Stimulated activated CD4-positive, alpha-beta T cell treated with anti-CD3 and anti-CD28 coated beads, Interleukin-12 subunit alpha, Interleukin-12 subunit beta, amount 100 ng/mL, for 4 hours (primary cell): ENCODE measurements at places on chromosomes 3 and 15.

GRCh38 chr3:59753808-59754450 is 704.1 kb upstream of the CFAP20DC start:
- DNase-seq = no peak

- no peak for DNase-seq
These were observed 11.0 kb upstream of the ARL14 start for GRCh38 chr3:160665784-160666526.

DNA sequence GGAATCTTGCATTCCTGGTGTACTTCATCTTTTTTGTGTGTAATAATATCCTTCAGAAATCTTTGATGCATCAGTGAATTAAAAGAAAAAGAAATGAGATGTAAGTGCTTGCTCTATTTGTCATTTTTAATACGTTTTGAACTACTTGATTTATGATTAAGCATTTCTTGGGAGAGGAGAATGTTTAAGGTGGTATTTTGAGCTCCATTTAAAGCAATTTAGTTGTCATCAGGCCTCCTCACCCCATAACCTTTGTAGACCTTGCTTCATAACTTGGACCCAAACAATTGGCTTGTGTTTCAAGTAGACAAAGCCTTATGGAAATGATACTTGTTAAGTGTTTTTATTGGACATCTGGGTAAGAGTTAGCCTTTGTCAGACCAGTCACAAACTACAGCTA is 87.1 kb upstream of the VEPH1 start:
- DNase-seq = no peak

GRCh38 chr3:185152410-185153170 is at the start of gene C3orf70:
Gene C3orf70 (minus strand): TSS chr3:185153060. CDS start chr3:185152823, 237 bp downstream.
- DNase-seq = peak; percentile 11

- no peak for DNase-seq
These were observed 30.2 kb downstream of the CPNE4 start for GRCh38 chr3:132004571-132004970.

- DNase-seq = no peak
These were observed 50.3 kb upstream of the ATG7 start for GRCh38 chr3:11221818-11222415.

DNA sequence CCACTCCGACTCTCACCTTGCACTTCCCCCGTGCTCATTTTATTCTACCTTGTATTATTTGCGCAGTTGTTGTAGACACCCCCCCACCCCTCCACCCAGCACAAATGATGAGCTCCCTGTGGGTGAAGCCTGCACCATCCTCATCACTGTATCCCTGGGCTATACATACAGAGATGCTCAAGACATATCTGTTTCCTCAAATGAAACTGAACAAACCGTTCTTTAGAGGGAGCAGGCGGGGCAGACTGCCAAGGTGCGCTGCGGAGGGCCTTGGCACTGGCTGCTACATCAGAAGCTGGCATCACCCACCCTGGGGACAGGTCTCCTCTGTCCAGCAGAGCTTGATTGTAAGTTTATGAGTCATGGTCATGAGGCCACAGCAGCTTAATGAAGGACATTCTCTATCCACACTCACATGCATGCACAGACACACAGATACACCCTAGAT is 29.0 kb downstream of the ADCY5 start:
- no peak for DNase-seq

- no peak for DNase-seq
These were observed 25.2 kb downstream of the OXNAD1 start for GRCh38 chr3:16290007-16290826.

- DNase-seq = no peak
These were observed 24.5 kb upstream of the MFSD1 start for GRCh38 chr3:158777161-158777873.

GRCh38 chr3:164539215-164539614 is 539.1 kb downstream of the SI start:
- DNase-seq = no peak

DNA sequence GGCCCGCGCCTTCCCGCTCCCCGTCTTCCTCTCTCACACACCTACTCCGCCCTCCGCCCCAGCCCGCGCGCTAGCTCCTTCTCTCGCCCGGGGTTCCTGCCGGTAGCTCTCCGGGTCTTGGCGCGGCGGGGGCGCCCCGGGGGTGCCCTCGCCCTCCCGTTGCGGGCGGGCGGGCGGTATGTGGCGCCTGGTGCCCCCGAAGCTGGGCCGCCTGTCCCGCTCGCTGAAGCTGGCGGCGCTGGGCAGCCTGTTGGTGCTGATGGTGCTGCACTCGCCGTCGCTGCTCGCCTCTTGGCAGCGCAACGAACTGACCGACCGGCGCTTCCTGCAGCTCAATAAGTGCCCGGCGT is 507 bp downstream of the DIPK2A start:
- DNase-seq = no peak

DNA sequence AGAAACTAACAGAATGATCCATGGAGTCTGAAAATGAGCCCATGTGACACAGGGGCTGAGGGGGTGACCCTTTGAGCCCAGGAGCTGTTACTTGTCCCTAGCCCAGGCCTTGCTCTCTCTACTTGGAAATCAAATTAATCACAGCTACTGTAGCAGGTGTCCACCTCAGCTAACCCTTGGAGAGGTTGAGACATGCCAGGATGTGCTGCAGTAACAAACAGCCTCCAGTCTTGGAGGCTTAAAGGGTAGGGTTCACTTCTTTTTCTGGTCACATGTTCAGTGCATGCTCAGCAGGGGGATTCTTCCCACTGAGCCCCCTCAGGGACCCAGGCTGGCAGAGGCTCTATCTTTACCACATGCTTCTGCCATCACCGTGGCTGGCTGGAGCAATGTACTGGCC is 21.4 kb downstream of the TPRA1 start:
- no peak for DNase-seq

DNA sequence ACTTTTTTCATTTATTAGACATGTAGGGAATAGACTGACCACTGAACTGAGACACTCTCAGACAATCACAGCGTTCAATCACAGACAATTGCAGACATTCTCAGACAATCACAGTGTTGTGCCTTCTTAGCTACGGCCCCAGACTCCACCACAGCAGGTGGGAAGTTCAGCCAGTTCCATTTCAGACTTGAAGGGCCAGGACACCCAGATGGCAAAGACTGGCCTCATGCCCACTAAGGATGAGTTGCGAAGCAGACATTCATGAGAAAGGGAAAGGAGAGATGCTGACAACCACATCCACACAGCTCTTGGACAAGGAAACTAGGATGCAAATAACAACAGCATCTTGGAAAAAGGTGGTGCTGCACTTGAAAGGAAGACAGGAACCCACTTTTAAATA is 21.9 kb upstream of the ALDH1L1 start:
- DNase-seq = no peak

DNA sequence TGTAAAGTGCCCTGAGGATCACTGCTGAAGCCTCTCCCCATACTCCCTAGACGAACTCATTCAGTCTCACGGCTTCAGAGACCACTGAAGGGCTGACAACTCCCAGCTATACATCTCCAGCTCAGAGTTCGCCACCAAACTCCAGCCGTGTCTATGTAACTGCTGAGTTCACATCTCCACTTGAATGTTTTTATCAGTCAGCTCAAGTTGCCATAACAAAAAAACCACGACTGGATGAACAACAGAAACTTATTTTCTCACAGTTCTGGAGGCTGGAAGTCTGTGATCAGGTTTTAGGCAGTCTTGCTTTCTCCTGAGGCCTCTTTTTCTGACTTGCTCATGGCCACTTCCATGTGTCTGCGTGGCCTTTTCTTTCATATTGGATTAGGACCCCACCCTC is 223.0 kb upstream of the LRRFIP2 start:
- no peak for DNase-seq

DNA sequence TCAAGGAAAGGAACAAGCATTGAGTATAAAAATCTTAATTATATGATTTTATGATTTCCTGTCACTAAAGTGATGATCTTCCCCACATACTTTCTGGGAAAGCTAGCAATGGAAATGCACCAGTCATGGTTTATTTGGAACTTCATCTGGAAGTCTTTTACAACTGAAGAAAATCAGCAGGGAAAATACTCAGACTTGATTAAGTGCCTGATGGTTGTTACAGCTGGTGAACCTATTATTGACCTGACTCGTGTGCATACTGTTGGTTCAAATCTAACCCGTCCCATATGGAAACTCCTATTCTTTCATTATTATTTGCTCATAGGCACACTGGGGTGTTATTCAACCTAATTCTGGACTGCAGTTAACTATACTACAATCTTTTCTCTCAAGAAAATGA is 701.8 kb upstream of the CCDC54 start:
- DNase-seq = no peak

- no peak for DNase-seq
These were observed 137.2 kb downstream of the PPM1L start for GRCh38 chr3:160893207-160893606.

- DNase-seq = no peak
These were observed 65.1 kb downstream of the LDHAL6B start for GRCh38 chr15:59271595-59272201.

DNA sequence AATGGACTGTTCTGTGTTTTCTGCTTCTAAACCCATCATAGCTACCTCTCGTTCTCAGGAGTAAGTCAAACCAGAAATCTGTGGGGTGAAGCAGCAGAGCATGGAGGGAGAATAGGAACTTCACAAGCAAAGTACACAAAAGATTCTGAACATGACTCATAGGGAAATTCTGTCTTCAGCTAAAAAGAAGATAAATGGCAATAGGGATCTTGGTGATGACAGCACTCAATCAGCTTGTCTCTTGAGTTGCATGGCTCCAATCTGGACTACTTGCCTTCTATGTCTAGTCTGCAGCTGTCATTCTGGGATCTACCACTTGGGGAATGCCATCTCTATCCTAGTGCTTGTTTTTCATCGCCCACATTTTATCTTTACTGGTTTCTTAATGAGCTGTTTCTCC is 13.5 kb upstream of the GRAMD1C start:
- DNase-seq = no peak

GRCh38 chr3:179186426-179186825 is 38.3 kb downstream of the PIK3CA start:
- DNase-seq = no peak

GRCh38 chr3:28103861-28104260 is 137.6 kb upstream of the CMC1 start:
- no peak for DNase-seq

- DNase-seq = no peak
These were observed 21.5 kb downstream of the SCN5A start for GRCh38 chr3:38627956-38628355.

DNA sequence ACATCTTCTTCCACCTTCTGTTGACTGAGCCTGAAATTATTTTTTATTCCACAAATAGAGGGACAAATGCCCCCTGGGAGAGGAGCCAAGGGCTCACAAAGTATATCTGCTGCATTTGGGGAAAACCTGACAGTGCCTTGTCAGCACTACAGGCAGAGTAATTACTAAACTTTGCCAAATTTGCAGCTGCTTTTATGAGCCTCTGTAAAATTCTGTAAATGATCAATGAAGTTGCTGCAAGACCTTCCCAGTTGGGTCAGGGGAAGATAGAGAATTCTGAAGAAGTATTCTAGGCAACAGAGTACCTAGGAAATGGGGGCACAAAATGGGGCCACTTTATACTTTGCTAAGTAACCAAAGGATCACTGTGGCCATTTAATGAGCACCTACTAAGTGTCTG is 10.5 kb downstream of the GHSR start:
- DNase-seq = no peak

DNA sequence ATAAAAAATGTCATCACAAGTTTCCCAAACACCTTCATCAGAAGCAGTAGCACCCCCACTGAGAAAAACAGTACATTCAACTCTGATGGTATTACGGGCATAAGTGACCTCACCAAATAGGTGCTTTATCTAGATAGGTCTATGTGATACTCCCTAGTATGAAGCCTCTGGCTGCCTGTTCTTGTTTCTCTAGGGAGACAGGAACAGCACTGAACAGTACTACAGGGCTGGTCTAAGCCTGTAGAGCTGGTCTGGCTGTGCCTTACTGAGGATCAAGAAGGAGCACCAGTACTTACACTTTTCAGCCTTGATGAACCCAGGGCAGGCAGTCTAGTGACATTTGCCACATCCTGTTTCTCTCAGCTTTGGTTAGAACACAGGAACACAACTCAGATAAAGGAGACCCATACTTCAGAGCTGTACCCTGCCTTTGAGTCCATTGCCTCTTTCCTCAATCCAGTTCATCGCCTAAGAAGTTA is 35.9 kb downstream of the OXNAD1 start:
- DNase-seq = no peak

GRCh38 chr3:65955792-65956477 is 82.8 kb downstream of the MAGI1 start:
- DNase-seq = no peak

DNA sequence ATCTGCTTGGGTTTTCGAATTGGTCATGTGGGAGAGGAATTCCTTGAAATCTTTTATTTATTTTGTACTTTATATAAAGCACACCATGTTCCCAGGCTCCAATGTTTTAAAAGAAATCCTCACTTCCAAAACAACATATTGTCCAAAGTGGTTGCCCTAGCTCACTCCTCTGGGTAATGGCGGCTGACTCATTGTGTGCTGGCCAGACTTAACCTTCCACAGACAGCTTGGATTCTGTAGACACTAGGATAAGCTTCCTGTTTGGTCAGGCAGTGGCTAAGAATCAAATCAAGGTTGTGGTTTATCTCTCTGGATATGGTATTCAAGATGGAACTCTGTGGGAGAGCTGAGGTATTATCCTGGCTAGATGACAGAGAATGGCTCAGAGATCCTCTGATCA is 55.8 kb upstream of the FAM98B start:
- DNase-seq = no peak

DNA sequence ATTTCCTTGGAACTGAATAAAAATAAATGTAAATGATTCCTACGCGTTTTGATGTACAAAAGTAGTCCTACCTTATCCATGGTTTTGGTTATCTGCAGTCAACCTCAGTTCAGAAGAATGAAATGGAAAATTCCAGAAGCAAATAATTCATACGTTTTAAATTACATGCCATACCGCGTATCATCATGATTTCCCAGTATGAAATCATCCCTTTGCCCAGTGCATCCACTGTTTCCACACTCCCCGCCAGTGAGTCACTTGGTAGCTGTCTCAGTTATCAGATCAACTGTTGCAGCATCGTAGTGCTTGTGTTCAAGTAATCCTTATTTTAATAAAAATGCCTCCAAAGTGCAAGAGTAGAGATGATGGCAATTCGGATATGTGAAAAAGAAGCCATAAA is 9.1 kb upstream of the MFSD1 start:
- DNase-seq = no peak

- DNase-seq = no peak
These were observed 175.4 kb downstream of the TBC1D2B start for GRCh38 chr15:77901921-77902750.

- no peak for DNase-seq
These were observed 131.2 kb upstream of the CGNL1 start for GRCh38 chr15:57245130-57245529.

GRCh38 chr15:28888302-28888894 is 2.6 kb downstream of the APBA2 start:
- no peak for DNase-seq
